Hematopoietic multipotent progenitor cell treated with erythropoietin and hydrocortisone succinate and interleukin-3 and kit ligand, for 8 days (in vitro differentiated cells): ENCODE measurements at places on chromosomes 5 and 9.

GRCh38 chr9:134726722-134727034, 85.1 kb downstream of the COL5A1 start:
- no peak for DNase-seq

GRCh38 chr9:98037357-98037756, 19.2 kb upstream of the NANS start:
- no peak for DNase-seq

GRCh38 chr5:158796812-158797497, 302.8 kb downstream of the EBF1 start:
- no peak for DNase-seq

GRCh38 chr5:50763846-50764245, 97.4 kb downstream of the PARP8 start:
- no peak for DNase-seq

DNA sequence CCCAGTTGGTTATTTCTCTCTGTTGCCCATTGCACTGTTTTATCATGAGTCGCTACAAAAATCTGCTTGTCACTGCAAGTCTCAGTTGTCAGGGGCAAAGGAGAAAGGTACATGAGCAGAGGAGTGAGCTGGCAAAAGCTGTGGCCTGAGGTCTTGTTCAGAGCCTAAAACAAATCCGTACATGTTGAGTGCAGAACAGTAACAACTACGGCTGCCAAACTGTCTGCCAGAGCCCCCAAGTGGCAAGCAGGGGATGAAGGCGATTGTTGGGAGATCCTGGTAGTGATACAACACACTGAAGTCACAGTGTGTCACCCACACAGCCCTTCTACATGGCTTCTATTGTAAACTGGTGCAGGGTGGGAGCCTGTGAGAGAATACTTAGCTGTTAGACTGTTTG, 50.9 kb downstream of the BRINP1 start:
- no peak for DNase-seq

DNA sequence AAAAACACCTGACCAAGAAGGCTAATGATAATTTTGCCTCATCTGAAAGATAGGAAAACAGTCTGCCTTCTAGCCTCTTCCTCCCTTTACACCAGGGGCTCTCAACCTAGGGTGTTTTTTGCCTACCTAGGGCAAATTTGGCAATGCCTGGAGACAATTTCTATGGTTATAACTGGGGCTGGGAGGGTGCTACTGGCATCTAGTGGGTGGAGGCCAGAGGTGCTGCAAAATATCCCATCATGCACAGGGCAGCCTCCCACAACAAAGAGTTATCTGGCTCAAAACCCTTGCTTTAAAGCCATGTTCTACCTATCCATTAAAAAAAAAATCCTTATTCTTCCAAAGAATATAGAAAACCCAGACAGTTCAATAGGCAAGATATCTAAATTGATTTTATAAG, 45.0 kb upstream of the NR3C1 start:
- peak; percentile 4 for DNase-seq

- no peak for DNase-seq
Measured at GRCh38 chr5:173972607-173972924, 16.4 kb upstream of the C5orf47 start.

- no peak for DNase-seq
Measured at GRCh38 chr9:122229485-122229837, 704 bp upstream of the LHX6 start.

DNA sequence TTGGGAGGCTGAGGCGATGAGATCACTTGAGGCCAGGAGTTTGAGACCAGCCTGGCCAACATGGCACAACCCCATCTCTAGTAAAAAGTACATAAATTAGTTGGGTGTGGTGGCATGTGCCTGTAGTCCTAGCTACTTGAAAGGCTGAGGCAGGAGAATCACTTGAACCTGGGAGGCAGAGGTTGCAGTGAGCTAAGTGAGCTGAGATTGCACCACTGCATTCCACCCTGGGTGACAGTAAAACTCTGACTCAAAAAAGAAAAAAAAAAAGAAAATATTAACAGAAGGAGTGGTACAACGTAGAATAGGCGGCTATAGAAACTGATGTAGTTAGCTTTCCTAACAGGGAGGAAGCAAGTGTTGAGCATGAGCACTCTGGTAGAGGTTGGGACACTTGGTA, 59.9 kb downstream of the PBX3 start:
- DNase-seq, result no peak

- no peak for DNase-seq
Measured at GRCh38 chr9:93267681-93268505, 84.0 kb downstream of the WNK2 start.

DNA sequence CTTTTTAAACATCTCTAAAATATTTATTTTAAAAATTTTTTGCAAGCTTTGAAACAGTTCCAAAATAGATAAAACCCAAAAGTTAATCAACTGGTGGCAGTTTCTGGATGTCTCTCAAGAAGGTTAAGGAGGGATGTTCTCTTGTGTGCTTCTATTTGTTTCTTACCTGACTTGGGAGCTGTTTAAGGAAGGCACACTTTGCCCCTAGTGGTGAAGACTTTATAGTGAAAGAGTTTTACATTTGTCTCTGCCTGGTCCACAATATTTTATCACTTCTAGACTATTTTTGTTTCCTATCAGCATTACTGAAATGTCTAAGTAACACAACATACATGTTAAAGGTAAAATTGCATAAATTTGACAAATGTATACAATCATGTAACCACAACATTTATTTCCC, 552.8 kb downstream of the SEMA5A start:
- no peak for DNase-seq

- no peak for DNase-seq
Measured at GRCh38 chr5:133456933-133457402, 155.4 kb downstream of the FSTL4 start.

GRCh38 chr5:160165137-160166068, 46.2 kb upstream of the PWWP2A start:
- peak; percentile 44 for DNase-seq

GRCh38 chr5:91373006-91373405, 10.1 kb downstream of the ARRDC3 start:
- no peak for DNase-seq

- DNase-seq, result no peak
Measured at GRCh38 chr5:86709157-86709881, 91.6 kb downstream of the COX7C start.

- no peak for DNase-seq
Measured at GRCh38 chr5:158166424-158166823, 307.5 kb upstream of the CLINT1 start.

- peak; percentile 68 for DNase-seq
Measured at GRCh38 chr9:121861501-121862180, 210.2 kb downstream of the DAB2IP start.

- peak; percentile 36 for DNase-seq
Measured at GRCh38 chr9:4700091-4700490, 20.7 kb downstream of the CDC37L1 start.

DNA sequence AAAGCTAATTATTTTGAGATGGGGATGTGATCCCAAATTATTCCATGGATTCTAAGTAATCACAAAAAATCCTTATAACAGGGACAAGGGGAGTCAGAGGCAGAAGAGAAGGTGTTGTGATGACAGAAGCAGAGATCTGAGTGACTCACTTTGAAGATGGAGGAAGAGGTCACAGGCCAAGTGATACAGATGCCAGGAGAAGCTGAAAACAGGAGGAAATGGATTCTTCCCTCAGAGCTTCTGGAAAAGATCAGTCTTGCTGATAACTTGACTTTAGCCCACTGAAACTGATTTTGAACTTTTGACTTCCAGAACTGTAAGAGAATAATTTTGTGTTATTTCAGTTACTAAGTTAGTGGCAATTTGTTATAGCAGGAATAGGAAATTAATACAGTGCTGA, 105.3 kb downstream of the GCNT1 start:
- no peak for DNase-seq

DNA sequence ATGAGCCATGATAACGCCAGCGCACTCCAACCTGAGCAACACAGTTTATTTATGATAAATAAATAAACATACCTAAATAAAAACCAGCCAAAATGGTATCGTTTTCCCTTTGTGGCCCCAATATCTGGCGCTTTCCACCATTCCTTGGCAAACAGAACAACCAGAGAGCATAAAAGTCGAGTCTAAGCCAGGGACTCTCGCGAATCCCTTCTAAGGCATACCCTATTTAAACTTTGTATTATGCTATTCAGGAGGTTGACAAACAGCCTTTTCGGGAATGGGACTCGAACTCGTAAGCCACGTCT, 386 bp upstream of the MATR3 start:
- DNase-seq, result no peak

DNA sequence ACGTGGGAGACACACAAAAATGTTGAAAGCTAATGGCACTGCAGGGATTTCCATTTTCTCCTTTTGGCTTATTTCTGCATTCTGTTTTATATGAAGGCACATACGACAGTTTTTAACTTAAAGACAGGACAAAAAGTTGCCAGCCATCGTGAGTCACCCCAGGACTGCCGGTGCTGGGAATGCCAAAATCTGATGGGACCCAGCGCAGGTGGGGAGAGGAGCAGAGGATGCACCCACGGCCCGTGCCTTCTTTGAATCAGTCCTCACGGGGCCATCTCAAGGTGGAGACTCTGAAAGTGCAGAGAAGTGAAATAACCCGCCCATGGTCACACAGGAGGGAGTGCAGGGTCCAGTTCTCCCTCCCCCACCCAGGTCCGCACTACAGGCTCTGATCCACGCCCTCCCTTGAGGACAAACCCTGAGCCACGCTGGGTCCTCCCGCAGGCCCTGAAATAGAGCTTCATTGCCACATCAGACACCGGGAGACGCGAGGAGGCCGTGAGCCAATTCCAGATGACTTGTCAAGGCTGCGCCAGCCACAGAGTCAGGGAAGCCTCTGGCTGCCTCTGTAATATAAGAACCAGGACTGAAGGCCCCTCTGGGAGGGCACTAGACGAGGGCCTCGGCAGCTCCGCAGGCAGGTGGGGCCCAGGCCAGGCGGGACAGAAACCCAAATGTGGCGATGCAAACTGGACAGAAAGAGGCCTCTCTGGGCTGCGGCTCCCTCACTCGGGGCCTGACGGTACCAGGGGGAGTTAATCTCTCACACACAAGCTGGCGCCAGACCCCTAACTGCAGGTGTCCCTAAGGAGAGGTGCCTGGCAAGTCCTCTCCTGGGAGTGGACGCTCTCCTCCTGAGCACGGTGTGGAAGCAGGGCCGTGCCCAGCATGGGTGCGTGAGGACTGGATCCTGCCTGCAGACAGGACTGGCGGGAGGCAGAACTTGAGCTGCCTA, 22.9 kb downstream of the ADAMTS2 start:
- DNase-seq, result no peak

DNA sequence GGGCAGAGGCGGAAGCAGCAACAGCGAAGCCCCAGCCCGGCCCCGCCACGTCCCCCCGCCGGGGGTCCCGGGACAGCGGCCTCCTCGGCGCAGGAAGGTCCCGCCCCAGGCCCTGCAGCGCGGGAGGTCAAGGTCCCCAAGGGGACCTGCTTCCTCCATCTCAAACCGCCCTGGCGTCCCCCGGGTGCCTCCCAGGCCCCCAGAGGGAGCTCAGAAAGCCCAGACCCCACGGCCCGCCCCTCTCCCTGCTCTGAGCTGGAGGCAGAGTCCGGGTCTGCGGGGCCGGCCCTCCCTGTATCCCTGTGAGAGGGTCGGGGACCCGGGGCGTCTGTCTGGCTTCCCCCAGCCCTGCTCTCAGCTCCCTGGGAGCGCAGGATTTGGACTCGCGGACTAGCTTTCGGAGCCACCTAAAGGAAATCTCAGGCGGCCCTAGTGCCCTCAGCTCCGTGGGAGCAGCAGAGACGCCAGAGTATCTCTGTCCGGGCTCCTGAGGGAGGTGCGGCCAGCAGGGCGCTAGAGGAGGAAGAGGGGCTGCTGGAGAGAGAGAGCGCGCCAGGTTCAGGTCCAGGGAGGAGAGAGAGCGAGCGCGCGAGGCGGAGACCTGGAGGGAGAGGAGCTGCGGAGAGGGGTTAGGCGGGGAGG, 30.7 kb downstream of the EXOC3 start:
- DNase-seq, result peak; percentile 21

GRCh38 chr9:6229619-6230018, 14.0 kb downstream of the IL33 start:
- no peak for DNase-seq

DNA sequence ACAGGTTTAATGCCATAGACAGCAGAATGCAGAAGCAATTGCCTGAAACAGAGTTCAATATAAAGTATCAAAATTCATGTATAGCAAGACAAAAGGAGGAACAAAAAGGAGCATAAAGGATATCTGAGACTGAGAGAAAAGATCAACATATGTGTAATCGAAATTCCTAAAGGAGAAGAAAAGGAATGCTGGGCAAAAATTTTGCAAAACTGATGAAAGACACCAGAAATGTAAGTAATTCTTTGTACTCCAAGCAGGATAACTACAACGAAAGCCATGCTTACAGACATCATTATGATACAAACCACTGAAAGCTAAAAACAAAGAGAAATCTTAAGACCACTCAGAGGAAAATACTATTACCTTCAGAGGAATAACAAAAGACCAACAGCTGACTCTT, 72.8 kb upstream of the MTAP start:
- DNase-seq, result no peak

- DNase-seq, result no peak
Measured at GRCh38 chr9:130107955-130108354, 54.2 kb downstream of the GPR107 start.

- no peak for DNase-seq
Measured at GRCh38 chr5:124570285-124571035, 176.0 kb downstream of the ZNF608 start.

DNA sequence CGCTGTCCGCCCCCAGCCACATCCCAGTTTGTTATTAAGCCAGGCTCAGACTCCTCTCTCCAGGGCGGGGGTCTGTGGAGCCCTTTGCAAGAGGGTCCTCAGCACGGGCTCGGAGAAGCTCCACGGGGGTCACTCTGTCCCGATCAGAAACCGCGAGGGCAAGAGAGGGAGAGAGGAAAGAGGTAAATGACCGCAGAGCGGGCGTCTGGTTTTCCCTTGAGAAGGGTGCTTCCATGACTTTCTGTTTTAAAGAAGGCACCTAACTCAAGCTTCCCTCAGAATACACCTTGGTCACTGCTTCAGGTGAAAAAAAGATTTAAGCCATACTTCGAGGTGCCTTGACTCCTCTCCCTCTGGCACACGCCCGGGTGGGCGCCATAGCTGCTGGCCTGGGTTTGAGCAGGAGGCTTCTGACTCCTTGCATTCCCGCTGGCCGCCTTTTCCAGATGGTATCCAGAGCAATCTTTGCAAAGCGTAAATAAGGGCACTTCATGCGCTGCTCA, 5.8 kb upstream of the TERT start:
- DNase-seq, result no peak

DNA sequence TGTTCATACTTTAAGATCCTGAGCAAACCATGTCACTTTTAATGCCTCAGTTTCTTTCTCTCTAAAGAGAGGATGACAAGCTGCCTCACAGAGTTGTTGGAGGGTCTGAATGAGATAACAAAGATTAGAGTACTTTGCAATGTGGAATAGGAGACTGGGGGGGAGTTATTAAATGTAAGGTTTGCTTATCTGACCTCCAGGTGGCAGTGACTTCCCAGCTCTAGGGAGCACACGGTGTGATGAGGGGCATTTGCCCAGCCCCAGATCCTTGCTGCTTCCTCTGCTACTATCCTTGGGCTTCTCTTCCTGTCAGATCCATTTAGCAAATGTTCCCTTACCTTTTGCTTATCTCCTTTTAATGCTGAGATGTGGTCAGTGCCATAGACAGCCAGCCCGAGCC, 30.7 kb downstream of the ENHO start:
- DNase-seq, result no peak
